Naive thymus-derived CD8-positive, alpha-beta T cell (primary cell): ENCODE measurements at places on chromosomes 1 and 21.

DNA sequence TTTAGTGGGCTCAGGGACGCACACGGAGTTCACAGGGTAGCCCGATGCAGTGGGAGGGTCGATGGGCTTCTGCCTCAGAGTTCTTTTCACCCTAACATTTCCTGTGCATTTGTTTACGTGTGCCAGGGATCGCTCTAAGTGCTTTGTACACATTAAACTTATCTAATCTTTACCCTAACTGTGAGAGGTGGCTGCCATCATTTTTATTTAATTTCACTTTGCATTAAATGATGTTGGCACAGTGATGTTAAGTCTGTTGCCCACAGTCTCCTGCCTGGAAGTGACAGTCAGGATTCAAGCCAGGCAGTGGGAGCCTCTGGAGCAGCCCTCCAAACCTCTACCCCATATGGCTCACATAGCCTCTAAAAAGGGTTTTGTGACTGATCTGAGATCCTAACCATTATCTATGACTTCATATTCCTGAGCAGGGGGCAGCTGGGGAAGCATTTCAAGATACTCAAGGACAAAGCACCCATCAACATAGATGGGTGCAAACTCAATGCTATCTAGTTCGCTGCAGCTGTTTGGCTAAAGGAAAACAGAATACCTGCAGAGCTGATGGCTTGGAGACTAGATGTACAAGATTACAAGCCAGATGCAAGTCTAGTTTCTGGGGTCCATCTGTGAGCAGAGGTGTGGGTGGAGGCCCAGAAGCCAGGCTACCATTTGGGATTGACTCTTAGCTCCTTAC, 303.8 kb downstream of the DISC1 start:
- no peak for DNase-seq

DNA sequence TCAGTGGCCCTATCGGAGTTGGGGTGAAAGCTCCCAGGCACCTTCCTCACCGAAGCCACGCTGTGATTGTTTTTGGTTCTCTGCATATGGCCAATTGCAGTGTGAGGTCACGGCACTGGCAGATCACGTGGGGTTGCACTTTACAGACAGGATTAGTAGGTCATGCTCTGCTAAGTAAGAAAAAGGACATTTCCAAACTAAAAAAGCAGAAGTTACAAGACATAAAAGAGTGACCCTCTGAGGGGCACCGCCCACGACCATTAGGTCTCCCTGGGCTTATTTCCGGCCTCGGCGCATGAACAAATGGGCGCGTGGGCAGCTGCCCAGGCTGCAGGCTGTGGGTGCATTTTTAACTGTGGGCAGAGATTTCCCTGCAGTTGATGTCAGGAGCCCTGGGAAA, 2.0 kb downstream of the CAPN9 start:
- no peak for DNase-seq

- no peak for DNase-seq
These were observed 1312.2 kb downstream of the PLA2G4A start for GRCh38 chr1:188140958-188141357.

DNA sequence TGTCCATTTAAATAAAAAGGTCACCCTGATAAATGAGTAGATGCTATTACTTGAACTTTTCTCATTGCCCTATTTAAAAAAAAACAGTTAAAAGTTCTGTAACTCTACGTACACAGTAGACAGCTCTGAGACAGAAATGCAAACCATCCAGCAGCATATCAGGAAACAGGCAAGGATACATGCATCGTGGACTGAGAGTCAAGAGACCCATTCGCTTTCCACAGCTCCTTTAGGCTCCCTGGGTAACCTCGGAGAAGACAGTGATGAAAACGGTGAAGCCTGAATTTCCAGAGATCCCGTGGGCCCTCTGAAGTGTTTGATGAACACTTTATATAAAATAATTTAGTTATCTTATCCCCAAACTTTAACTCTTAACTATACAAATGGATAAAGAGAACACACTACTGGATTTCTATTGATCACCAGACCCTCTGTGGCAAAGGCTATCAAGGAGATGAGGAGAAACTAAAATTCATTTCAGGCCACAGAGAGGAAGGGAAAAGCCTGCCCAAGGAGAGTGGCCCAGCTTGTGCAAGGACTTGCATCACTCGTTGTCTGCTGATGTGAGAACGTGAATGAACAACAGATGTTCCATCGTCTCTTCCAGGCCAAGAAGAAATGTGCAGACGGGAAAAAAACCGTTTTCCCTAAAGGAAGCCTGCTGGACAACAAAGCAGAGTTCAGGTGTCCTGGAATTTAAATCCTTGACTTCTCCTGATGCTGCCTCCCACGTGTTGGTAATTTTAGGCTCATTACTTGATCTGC, 131.0 kb downstream of the TGFBR3 start:
- DNase-seq, result no peak

- no peak for DNase-seq
These were observed 91.5 kb upstream of the F3 start for GRCh38 chr1:94633051-94633450.
